ENCODE measurements at places on chromosomes 7 and 10. TPM values are rescaled to one million over a fixed set of nuclear protein-coding genes. Genes with fewer than 3 reads are reported as not detected.

DNA sequence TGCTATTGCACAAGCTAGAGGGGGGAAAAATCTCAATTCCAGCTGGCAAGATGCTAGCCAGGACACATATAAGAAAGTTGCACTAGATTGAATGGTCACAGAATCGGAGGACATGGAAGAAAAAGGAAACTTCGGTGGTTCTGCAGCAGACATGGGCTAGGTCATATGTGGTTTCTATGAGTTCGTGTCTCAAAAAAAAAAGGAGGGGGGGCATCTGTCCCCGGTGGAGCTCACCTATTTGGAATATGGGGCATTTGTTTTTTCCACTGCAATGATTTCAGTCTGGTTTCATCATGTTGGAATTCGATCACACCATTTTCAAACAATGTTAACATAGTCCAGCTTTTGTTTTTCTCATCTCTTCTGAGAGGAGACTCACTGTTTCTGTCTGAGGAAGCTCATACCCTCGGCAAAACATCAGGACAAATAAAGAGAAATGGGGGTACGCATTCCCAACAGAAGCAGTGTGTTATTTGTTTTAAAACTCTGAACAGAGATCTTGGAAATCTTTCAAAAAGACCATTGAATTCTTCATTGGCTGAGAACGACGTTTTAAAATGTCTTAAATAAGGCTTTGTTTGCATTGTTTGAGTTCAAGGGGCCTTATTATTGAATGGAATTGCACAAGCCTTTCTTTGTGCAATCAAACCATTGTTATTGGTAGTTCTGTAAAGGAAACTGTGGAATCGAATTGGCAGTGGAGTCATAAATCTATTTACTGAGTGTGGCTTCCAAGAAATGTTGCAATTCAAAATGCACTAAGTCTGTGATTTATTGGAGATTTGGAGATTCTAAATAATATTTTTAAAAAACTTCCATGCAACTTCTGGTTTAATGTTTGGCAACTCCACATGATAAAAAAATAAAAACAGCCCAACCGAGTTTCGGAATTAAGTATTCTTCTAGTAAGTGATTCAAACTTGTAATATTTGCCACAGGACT is 173.2 kb downstream of the RTKN2 start:
- no peak for DNase-seq

Gene SUGCT
- total RNA-seq = 5.8 TPM

GRCh38 chr7:2120841-2121830 is 111.6 kb downstream of the MAD1L1 start:
- DNase-seq = no peak

DNA sequence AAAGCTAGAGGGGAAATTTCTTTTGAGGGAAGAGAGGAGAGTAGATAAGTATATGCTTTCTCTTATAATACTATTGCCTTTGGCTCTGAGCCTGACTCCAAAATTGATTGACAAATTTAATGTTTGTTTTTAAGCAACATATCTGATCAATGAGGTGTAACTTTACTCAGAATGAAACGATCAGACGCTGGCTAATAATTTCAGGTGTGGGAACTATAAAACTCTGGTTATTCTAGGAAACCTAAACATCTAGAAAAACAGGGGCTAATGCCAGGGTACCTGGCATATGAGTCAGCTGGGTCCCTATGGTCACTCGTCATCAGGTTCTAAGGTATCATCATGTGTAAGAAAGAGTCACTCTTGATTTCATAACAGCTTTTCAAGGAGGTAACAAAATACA is 139.7 kb downstream of the ATE1 start:
- DNase-seq = no peak

Gene CCDC7
- 9.0 TPM for total RNA-seq

DNA sequence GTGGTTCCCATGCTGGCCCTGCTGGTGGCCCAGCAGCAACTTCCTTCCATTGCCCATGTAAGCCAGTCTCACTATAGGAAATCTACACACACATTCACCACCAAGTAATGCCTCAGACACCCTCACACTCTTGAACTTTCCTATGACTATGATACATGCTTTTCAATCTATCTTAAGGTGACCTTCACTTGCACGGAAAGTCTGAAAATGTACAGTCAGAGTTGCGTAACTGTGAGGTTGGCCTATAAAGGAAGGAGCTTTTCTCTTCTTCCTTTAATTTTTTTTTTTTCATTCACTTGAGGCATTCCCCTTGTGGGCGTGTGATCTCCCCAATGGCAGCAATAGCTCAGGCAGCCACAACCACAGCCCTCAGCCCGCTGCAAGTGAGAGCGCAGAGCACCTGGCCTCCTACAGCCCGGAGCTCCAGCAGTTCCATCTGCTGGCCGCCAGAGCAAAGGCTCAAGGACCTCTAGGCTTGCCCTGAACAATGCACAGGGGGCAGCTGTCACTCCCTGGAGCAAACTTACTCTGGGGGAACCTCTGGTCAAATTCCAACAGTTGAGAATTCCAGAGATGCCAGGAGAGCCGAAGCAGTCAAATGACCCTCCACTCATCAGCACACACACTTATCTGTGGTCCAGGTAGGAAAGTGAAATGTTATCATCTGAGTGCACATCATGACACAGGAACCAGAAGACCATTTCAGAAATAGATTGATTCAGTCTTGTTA is 123.1 kb upstream of the ADO start:
- no peak for DNase-seq

Gene NXPH1
- total RNA-seq = 0.29 TPM

GRCh38 chr10:125548356-125548755 is 134.6 kb downstream of the TEX36 start:
- no peak for DNase-seq

- DNase-seq = no peak
These were observed 46.7 kb downstream of the FZD1 start for GRCh38 chr7:91310830-91311460.

Gene WNT2
- total RNA-seq = 2.8 TPM

All from type B pancreatic cell (in vitro differentiated cells).